ENCODE measurements at places on chromosomes 7 and 10.

- DNase-seq, result peak; percentile 4
Measured at GRCh38 chr7:31121601-31122000, 69.5 kb downstream of the ADCYAP1R1 start.

DNA sequence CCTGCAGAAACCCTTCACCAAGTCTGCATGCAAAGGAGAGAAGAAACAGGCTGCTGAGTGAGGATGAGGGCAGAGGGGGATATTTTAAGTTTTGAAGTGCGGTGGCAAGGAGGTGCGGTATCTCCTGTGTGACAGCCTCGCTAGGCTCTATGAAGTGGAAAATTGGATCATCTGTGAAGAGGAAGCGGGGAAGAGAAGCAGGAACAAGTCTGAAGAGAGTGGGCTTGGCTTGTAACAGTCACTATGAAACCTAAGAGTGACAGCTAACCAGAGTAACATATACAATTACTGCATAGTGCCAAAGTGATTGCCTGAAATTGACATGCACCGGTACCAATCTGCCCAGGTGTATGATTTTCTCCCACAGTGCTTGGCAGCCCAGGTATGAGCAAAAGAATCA lies 287.5 kb upstream of the KLF14 start:
- no peak for DNase-seq

GRCh38 chr7:144525956-144526355 lies 122.5 kb upstream of the NOBOX start:
- no peak for DNase-seq

- DNase-seq, result no peak
Measured at GRCh38 chr10:15482156-15482555, 111.1 kb upstream of the FAM171A1 start.

DNA sequence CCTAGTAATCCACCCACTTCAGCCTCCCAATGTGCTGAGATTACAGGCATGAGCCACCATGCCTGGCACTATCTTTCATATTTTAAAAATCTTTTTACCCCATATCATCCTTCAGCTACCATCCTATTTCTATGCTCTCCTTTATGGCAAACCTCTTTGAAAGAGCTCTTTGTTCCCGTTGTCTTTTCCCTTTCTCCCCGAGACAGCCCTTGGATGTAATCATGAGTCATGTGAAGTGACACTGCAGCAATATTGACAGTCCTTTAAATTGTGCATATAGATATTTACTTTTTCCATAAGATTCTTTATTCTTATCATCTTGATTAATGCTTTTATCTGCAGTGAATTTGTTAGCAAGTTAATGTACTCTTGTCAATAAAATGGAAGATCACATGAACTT lies 286.6 kb downstream of the ANKRD7 start:
- DNase-seq, result no peak

- DNase-seq, result no peak
Measured at GRCh38 chr10:55820478-55820877, 540.6 kb downstream of the ZWINT start.

DNA sequence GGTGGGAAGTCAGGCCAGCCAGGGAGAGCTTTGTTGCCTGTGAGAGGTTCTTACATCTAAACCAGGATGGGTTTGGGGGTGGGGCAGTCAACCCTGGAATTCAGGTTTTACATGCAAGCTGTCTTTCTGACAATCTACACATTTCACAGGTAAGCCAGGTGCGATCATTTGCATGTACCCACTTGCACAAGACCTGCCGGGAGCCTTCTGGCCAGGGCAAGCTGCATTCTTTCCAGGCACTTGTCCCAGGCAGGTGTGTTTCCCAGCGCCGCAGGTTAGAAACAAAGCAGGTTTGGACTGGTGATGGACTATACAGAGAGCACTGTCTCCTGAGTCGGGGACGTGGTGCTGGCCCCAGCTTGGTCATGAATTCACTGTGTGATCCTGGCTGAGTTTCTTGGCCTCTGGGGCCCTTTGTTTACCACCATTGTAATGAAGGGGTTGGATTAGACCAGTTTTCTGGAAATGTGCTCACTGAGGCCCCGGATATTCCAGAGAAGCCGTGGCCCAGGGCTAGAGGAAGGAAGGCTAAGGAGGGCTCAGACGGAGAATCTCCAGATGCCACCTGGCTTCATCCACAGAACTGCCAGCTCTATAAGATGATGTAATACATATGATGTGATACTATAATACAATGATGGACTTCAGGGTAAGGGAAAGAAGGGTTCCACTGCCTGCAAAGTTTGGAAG lies 205.2 kb upstream of the SVIL start:
- DNase-seq, result no peak

- DNase-seq, result no peak
Measured at GRCh38 chr10:78212060-78212785, 178.6 kb downstream of the RPS24 start.

DNA sequence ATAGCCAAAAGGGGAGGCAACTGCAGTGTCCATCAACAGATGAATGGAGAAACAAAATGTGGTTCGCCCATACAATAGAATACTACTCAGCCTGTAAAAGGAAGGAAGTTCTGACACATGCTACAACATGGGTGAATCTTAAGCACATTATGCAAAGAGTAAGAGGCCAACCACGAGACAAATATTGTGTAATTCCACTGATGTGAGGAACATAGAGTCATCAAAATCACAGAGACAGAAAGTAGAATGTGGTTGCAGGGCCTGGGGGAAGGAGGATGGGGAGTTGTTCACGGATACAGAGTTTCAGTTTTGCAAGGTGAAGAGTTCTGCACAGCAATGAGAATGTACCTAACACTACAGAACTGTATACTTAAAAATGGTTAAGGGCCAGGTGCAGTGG lies 13.7 kb upstream of the C10orf71 start:
- DNase-seq, result peak; percentile 40

GRCh38 chr7:20165146-20165510 lies 52.1 kb downstream of the MACC1 start:
- DNase-seq, result no peak

DNA sequence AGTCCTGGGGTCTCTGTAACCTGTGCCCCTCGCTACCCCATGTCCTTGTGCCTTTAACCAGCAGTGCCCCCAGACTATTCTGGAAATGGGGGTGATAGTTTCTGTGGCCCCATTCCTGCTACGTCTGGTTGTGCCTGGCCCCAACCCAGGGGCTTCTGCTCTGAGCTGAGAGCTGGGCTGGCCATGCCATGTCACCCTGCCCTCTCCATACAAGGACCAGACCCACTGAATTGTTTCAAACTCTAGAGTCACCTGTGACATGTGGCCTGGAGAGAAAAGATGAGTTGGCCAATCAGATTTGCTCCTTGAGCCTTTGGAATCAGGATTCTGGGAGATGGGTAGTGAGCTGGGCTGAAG lies 108.6 kb downstream of the GRK5 start:
- no peak for DNase-seq

GRCh38 chr10:127257395-127257794 lies 61.0 kb upstream of the INSYN2A start:
- DNase-seq, result no peak

DNA sequence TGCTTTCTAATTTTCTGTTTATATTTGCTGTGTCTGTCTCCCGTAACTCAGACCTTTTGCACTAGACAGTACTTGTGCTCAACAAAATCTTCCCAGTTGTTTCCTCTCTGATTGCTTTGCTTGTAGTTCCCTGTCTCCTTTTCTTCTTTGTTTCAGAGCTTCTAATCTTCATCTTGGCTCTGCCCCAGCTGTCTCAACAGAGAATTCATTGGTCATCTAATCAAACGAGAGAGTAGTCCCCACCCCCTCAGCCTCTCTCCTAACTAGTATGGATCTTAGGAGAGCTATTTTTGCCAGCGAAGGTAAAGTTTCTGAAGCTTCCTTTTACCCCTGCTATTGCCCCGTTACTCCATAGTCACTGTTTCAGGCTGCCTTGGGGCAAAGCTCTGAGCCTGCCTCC lies 32.8 kb downstream of the SLC26A4 start:
- DNase-seq, result no peak

DNA sequence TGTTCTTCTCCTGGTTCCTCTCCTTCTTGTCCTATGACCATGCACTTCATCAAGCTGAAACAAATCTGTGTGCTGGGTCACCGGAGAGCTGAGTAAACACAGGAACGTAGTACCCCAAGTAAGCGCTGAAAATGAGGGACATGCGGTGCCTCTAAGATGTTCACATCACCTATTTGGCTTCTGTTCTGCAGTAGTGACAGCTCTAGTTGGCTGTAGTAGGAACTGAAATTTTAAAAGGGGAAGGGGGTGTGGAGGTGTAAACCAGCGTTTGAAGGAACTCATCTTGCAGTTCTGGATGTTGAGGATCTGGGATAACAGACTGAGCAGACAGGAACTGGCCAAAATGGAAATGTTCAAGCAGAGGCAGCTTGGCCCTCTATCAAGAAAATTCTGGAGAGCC lies 85.2 kb downstream of the WNT2 start:
- no peak for DNase-seq

DNA sequence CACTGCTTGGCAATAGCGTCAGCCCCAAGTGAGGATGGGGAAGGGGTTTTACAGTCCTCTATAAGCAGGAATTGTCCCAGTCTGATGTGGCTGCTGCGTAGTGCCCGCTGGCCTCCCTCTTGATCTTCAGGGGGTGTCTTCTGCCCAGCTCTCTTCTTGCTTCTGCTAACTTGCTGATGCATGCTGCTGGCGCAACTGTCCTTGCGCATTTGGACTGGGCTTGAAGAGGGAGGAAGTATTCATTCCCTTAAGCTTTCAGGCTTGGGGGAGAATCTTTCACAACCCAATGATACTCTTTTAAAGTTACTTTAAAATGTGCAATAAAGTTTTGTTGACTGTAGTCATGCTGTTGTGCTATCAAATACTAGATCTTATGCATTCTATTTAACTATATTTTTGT lies 10.3 kb downstream of the GALNT11 start:
- DNase-seq, result no peak

- no peak for DNase-seq
Measured at GRCh38 chr10:58265249-58265648, 2.4 kb downstream of the IPMK start.

- no peak for DNase-seq
Measured at GRCh38 chr7:149859876-149860275, 13.9 kb upstream of the ATP6V0E2 start.

- no peak for DNase-seq
Measured at GRCh38 chr10:117004227-117005025, 561 bp downstream of the SHTN1 start.

- no peak for DNase-seq
Measured at GRCh38 chr7:68321776-68322496, 1276.3 kb upstream of the AUTS2 start.

- DNase-seq, result no peak
Measured at GRCh38 chr10:90306187-90306586, 551.7 kb downstream of the HTR7 start.

DNA sequence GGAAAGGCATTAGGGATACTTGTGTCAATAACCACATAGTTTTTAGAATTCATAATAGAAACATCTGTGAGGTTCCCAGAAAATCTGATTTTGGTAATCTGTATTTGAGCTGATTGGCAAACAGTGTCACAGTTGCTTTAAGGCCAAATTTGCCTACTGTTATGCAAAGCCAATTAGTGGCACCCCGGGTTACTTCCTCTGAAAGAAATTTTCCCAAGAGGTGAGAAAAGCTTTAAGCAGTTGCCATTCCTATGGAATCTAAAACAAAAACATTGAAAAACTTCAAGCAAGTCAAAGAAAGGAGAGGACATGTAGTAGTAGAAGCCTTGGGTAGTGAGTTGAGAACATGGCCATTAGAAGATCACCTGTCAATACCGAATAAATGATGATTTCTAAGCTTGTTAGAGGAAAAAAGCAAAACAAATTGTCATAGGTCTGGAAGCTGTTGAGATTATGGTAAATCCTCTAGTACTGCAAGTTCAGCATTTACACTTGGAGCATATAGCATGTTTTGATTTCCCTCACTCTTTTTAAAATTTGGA lies 176.8 kb downstream of the TWIST1 start:
- DNase-seq, result no peak

- DNase-seq, result no peak
Measured at GRCh38 chr7:105017657-105018365, 3.8 kb downstream of the KMT2E start.

DNA sequence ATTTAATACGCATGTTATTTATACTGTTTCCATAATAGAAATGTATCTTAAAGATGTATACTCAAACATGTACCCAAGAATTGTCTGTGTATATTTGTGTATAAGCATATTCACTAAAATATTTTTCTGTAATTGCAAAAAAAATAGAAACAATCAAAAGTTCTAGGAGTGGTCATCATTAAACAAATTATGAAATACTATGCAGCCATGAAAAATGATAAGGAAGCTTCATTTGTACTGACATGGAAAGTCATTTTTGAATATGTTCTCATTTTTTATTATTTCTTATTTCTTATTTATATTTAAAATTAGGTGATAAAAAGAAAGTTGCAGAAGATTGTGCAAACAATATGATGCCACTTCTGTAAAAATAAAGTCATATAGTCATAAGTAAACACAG lies 400.0 kb upstream of the AUTS2 start:
- no peak for DNase-seq

DNA sequence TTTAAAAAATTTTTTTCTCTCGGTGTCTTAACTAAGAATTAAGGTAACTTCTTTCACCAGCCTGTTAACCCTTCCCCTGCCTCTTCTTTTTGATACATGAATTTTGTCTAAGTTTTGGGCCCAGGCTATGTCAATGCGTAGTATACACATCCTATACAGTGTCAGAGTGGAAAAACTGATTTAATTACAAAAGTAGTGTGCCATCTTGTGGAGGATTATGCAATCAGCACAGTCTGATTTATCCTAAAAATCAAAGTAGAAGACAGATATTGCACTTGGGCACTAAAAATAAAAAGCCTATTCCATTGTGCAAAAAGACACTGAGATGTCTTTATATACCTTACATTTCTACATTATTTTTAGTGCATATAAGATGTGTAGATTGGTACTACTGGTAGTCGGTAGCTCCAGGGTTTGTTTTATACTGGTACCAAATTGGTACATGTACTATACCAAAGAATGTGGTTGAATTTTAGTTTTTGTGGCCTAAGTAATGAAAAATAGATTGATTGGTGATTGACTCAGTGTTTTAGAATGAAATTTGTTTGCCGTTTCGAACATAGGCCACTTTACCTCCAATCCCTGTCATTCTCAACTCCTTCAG lies 96.6 kb downstream of the MKLN1 start:
- no peak for DNase-seq

DNA sequence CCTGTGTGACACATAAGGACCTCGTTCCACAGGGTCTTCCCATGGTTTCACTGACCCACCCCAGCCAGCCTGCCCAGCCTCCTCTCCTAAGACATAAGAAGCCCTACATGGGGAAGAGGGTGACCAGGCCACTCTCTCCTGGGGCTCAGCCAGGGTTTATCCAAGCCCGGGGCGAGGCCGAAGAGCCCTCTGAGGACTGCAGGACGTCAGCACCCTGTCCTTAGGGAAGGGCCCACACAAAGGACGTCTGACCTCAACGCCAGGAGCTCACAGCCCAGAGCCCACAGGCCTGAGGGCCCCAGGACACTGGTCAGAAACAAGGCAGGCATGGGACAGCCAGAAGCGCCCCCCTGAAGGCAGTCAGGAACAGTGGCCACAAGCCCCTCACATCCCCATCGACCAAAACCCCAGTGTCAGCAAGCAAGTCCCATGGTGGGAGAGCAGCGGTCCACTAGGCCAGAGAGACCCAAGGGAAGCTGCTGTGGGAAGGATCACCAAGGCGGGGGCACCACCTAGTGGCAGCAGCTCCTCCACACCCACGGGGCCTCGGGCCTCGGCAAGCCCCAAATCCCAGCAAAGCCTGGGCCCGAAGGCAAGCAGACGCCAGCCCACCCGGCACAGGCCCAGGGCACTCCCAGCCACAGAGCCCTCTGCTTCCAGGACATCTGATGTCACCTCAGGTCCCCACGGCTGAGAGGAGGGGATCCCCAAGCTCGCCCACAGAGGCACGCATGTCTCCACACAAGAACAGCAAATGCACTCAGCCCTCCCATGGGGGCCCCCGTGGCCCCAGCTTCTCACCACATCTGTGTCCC lies 23.4 kb downstream of the MAD1L1 start:
- peak; percentile 67 for DNase-seq
